ENCODE measurements at places on chromosomes 12 and 14.

- no peak overlapping the region for H3K27ac ChIP-seq
- H3K4me3 ChIP-seq, result no peak overlapping the region
- no peaks in the 10 kb centered on the region for H3K36me3 ChIP-seq
- no peaks in the 10 kb centered on the region for H3K27me3 ChIP-seq
Observed at GRCh38 chr14:104813286-104813685, 12.4 kb downstream of the ZBTB42 start.

DNA sequence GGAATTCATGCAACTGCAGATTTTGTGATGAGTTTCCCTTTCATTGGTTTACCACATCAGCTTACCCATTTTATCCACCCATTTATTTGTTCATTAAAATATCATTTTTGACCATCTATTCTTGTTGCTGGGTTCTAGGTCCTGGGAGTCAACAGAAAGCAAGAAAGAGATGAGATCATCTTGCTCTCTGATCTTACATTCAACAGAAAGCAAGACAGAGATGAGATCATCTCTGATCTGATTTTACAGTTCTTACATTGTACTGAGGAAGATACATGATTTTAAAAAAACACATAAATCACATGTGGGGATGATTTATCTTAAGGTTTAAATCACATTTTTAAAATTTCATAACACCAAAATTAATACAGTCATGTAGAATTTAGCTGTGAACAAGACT, 2.3 kb downstream of the TAS2R46 start:
- no peaks in the 10 kb centered on the region for H3K27me3 ChIP-seq
- H3K4me1 ChIP-seq, result no peaks in the 10 kb centered on the region
- H3K27ac ChIP-seq, result no peak overlapping the region
- no peak overlapping the region for H3K4me3 ChIP-seq
- DNase-seq, result no peak

- no peak overlapping the region for H3K27ac ChIP-seq
- no peak overlapping the region for H3K4me3 ChIP-seq
- H3K4me1 ChIP-seq, result peaks cover 11% of the 10 kb centered on the region
- H3K27me3 ChIP-seq, result peaks cover 27% of the 10 kb centered on the region
Observed at GRCh38 chr12:95836630-95837239, 22.0 kb upstream of the SNRPF start.

DNA sequence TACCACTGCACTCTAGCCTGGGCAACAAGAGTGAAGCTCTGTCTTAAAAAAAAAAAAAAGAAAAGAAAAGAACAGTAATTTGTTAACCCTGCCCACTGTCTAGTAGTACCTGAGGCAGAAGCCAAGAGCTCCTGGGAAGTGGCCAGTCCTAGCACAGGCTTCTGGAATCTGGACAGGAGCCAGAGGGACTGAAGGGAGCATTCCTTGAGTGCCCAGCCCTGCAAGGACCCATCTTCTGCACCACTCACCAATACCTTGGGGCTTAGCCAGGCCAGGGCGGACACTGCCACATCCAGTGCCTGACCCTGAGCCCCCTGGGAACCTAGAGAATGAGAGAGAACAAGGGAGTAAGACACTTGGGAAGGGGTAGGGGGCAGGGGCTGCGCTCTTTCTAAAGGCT, 33.7 kb downstream of the PARP2 start:
- no peak overlapping the region for H3K4me3 ChIP-seq
- no peaks in the 10 kb centered on the region for H3K4me1 ChIP-seq
- no peaks in the 10 kb centered on the region for H3K27me3 ChIP-seq
- peaks cover 100% of the 10 kb centered on the region for H3K36me3 ChIP-seq
- DNase-seq, result no peak

DNA sequence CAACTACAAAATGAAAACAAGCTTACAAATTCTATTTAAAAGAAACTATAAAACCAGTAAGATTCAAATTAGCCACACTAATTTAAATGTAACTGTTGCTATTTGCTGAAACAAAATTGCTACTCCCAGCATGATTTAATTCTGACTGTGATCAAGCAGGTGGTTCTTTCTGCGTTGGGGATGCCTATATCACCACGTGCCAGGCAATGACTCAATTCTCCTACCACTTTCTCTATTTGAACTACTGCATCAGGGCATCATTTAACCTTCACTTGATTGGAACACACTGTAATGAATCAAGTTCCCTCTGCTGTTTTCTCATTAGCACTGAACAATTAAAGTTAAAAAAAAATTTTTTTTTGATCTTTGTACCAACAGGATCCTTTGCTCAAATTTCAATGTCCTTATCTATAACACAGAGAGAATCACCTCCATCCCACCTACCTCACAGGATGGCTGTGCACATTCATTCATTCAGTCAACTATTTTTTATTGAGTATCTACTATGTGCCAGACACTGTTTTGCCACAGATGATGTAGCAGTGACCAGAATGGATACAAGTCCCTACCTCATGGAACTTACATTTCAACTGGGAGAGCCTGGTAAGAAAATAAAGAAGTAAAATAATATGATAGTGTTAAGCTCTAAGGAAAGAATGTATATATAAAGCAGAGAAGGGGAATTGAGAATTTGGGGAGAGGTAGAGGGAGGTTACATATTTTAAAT, 8.0 kb upstream of the ACTN1 start:
- no peak overlapping the region for H3K4me3 ChIP-seq
- no peak for DNase-seq
- H3K36me3 ChIP-seq, result no peaks in the 10 kb centered on the region
- no peaks in the 10 kb centered on the region for H3K4me1 ChIP-seq
